ENCODE measurements at places on chromosomes 6 and 20. TPM values are rescaled to one million over a fixed set of nuclear protein-coding genes. Genes with fewer than 3 reads are reported as not detected.

GRCh38 chr20:5720696-5721095, 29.5 kb upstream of the SHLD1 start:
- no peak for ATAC-seq

DNA sequence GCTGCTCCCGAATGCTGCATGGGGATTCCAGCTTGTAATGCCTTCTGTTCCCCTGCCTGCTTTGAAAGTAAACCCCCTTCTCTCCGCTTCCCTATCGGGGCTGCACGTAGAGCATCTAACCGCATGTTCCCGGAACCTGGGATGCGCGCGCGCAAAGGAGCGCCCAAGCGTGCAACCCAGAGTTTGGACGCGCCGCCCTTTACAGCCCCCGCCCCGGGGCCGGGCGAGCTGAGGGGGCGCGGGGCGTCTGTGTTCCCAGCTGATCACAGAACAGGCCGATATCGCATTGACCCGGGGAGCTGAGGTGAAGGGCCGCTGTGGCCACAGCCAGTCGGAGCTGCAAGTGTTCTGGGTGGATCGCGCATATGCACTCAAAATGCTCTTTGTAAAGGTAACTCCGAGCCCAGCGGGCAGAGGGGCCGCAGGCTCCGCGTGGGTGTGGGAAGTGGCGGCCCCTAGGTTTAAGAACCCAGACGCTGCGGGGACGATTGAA, 1.4 kb downstream of the LAMP5 start:
- no peak for ATAC-seq

GPR6 gene
- not detected for total RNA-seq

GRCh38 chr6:137589067-137589848, 95.1 kb upstream of the OLIG3 start:
- peak; percentile 100 for ATAC-seq

RAET1G gene
- total RNA-seq: not detected

CALHM6 gene
- 18.9 TPM for total RNA-seq

DNA sequence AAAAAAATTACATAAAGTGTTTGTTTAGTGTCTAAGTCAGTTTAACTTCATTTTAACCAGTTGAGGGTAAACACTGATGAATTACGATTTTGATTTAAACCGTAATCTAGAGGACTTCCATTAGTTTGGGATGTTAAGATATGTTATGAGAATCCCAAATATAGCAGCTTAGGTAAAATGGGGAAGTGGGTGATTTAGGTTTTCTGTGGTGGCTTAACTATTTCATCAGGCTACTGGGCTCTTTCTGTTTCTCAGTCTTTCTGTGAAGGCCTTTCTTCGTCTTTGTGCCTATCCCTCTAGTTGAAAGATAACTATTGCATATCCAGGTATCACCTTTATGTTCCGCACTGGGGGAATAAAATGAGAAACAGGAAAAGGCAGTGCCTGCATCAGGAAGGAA, 27.9 kb downstream of the CENPW start:
- no peak for ATAC-seq

RSPO3 gene
- not detected for total RNA-seq

- no peak for ATAC-seq
These were observed 5.3 kb upstream of the FNDC1 start for GRCh38 chr6:159163901-159164370.

GRCh38 chr20:34715384-34715783, 11.2 kb downstream of the TP53INP2 start:
- ATAC-seq: no peak

GRCh38 chr6:167714152-167714551, 112.6 kb upstream of the AFDN start:
- ATAC-seq: no peak

- ATAC-seq: no peak
These were observed 204.3 kb upstream of the RSPO3 start for GRCh38 chr6:126914172-126914571.

GRCh38 chr6:167275001-167275400, 16.1 kb upstream of the UNC93A start:
- ATAC-seq: no peak

RPS6KA2 gene
- 1.5 TPM for total RNA-seq

DNA sequence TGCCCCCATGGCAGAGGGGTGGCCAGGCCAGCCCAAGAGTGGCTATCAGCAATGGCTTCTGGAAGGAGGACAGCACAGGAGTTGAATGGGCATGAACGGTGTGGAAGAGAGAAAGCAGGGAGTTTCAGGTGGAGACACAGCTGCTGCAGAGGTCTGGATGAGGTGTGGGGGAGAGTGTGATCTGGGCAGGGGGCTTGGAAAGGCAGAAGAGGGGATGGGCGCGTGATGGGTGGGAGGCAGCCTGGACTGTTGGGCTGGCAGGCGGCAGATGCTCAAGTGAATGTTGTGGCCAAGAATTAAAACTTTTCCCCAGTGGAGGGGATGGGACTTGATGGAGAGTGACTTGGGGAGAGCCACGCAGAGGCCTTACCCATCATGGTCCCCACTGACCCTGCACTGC, 46.5 kb downstream of the TOX2 start:
- ATAC-seq: no peak

GRCh38 chr6:47690791-47691190, 7.6 kb upstream of the ADGRF4 start:
- ATAC-seq: no peak

CCM2L gene
- not detected for total RNA-seq

GRCh38 chr6:101760843-101761621, 367.5 kb downstream of the GRIK2 start:
- peak; percentile 16 for ATAC-seq

GRCh38 chr20:47300071-47300470, 56.4 kb downstream of the ZMYND8 start:
- no peak for ATAC-seq

SNX21 gene
- 2.2 TPM for total RNA-seq

DNA sequence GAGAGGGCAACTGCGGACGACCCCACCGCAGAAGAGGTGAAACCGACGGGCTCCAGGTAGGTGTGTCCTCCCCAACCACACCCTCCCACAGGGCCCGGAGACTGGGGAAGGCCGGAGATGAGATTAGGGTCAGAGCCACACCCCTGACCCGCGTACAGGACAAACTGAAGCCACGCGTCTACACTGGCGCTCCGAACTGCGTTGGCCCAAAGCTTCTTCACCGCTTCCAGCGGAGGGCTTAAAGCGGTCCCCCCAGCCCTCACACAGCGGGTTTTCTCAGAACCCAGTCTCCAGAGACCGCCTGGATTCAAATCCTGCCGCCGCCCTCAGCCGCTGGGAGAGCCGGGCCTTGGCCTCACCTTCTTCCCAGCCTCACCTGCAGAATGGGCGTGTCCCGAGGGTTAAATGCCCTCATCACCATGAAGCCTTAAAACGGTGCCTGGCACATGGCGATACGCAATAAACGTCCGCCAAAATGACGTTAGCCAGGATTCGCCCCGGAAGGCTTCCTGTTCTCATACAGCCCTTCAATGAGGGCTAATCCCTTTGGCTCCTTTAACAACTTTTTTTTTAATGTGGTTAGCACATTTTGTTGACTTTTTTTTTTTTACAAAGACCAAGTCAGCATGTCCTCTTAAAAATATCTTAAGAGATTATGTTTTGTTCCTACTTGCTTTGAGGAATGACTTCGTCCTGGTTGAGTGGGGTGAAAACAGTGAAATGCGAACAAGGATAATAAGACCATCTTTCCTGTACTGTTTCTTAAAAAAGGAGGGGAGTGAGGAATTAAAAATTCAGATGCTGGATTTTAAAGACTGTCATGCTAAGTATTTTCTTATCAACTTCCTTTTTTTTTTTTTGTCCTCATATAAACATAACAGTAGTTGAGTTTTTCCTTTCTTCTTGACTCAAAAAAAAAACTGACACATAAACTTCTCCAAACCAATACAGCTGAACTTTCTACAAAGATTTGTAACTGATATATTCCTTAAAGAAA, 15.1 kb upstream of the ZNF217 start:
- ATAC-seq: peak; percentile 33

- no peak for ATAC-seq
These were observed 199.8 kb downstream of the SLC24A3 start for GRCh38 chr20:19412254-19412653.

DNA sequence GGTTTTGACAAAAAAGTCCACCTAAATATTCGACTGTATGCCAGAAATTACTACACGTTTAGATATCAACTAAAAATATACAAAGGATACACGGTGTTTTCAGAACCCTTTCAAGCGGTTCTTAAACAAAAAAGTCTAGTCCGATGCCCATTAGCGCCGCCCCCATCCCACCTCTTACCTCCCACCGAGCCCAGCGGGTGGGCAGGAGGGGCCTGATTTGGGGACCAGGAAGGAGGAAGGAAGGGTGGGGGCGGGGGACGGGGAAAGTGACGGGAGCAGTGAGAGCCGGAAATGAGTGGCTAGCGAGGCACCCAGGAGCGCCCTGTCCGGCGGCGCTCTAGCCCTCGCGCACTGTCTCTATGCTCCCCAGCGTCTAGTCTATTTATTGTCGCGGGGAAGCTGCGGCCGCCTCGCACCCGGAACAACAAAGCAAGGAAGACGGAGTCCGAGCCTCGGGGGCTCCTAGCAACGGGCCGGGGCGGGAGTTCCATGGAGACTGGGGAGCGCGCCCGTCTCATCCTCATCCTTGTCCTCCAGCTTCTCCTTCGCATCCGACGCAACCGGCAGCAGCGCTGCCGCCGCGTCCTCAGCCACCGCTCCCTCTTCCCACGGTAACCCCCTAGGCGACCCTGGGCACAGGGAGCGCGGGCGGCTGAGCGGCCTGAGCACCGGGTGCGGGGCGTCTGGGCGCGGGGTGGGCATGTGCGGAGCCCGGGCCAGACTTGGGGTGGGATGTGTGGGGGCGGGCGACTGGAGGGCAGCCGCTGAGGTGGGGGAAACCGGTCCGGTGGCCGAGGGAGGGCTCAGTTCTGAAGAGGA, at the start of gene TBPL1:
Gene TBPL1 (plus strand): TSS at position 410 of the 819 bp plus-strand sequence. CDS start 26,902 bp downstream, outside the sequence.
- peak; percentile 96 for ATAC-seq

DNA sequence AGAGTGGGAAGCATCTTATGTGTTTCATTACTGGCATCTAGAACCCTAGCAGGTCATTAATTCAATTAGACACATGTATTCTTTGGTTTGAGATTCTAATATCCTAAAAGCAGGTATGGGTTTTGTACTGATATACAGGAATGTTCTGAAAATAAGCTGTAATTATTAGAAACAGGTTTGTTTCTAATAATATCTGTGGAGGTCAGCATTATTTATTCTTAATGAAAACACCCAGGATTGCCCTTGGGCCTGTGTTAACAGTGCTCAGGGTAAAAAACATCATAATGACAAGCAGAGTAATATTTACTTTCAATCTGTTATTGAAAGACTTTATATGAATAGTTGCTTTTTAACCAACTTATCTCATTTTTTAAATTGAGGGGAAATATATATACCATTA, 8.0 kb upstream of the TULP4 start:
- ATAC-seq: no peak

TTK gene
- total RNA-seq: 38.1 TPM

MDFI gene
- not detected for total RNA-seq

GRCh38 chr6:88775866-88776571, 187.4 kb downstream of the RNGTT start:
- peak; percentile 86 for ATAC-seq

GRCh38 chr20:36541227-36541767, at the start of gene MYL9:
MYL9 (plus strand) TSS chr20:36541519; CDS start chr20:36544885, 3,366 bp downstream.
- ATAC-seq: peak; percentile 62

DNA sequence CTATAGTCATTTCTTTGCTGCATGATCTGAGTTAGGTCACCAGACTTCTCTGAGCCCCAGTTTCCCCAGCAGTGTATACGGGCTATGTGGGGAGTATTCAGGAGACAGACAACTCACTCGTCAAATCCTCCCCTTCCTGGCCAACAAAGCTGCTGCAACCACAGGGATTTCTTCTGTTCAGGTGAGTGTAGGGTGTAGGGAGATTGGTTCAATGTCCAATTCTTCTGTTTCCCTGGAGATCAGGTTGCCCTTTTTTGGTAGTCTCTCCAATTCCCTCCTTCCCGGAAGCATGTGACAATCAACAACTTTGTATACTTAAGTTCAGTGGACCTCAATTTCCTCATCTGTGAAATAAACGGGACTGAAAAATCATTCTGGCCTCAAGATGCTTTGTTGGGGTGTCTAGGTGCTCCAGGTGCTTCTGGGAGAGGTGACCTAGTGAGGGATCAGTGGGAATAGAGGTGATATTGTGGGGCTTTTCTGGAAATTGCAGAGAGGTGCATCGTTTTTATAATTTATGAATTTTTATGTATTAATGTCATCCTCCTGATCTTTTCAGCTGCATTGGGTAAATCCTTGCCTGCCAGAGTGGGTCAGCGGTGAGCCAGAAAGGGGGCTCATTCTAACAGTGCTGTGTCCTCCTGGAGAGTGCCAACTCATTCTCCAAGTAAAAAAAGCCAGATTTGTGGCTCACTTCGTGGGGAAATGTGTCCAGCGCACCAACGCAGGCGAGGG, 594 bp upstream of the CDKN1A start:
- ATAC-seq: peak; percentile 7
